T-cell (primary cell): ENCODE measurements at places on chromosomes 6 and 20.

DNA sequence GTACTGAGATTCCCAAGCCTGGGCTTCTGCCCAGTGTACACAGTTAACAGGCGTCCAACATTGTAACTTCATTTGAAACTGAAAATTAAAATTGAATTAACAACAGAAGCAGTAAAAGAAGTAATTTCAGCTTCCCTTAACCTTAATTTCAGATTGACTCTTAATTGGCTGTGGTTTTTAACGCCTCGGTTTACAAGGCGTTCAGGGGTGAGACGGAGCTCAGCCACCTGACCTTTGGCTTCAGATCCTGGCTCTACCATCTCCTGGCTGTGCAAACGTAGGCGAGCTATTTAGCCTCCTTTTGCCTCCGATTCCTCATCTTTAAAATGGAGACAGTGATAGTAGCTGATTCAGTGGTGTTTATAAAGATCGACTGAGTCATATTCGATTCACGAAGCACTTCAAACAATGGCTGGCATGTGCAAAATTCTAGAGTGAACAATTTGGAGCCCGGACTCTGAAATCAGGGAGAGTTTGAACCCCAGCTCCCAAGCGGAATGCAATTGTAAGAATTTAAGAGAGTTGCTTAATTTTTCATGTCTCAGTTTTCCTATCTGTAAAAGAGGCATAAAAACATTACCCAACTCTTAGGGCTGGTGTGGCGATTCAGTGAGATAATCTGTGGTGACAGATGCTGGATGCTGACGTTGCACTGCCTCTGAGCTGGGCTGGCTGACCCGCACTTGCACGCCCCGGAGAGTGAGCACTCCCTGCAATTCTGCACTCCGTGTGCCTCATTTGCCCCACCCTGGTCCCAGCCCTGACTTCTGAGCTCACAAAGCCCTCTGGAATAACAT, 23.5 kb upstream of the OCSTAMP start:
- DNase-seq: no peak

DNA sequence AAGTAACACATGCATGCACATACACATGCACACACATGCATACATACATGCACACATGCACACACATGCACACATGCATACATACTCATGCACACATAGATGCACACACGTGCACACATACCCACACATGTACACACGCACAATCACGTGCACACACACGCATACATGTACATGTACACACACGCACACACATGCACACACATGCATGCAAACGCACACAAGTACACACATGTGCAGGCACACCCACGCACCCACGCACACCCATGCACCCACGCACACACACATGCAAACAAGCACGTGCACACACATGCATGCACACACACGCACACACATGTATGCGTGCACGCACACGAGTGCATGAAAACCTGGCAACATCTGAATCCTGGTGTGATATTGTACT, 232.7 kb upstream of the CDH4 start:
- DNase-seq: no peak

- DNase-seq: peak; percentile 28
These were observed 125.2 kb upstream of the RALGAPA2 start for GRCh38 chr20:20837574-20838021.

- DNase-seq: no peak
These were observed 32.8 kb upstream of the SIRPB2 start for GRCh38 chr20:1524004-1524403.

DNA sequence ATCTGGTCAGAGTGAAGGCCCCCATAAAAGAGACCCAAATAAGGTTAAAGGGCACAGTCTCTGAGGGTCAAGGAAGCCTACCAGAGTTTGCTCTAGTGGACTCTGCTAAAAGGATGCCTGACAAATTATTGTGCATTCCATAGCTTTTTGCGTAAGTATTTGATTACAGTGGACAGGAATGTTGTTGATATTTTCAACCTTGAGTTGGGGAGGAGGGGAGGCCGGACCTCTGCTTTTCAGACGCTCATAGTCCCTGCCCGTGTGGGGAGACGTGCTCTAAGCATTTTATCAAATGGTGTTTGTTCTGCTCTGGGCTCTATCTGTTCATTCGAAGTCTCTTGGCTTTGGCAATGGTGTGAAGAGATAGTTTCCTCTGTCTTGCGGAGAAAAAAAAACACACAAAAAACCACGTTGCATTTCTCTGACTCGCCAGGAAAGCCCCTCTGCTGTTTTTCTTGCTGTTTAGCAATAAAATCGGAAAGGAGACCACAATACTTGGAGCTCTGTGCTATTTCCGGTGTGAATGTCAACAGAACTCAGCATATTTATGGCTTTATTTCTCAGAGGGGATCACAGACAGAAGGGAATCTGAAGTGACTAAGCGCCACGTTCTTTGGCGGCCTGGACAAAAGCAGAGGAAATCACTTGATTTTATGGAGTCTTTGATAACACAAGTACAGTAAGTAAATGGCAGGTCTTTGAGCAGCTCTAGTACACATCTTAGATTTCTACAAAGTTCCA, 159.8 kb downstream of the ZFP64 start:
- DNase-seq: no peak

- no peak for DNase-seq
These were observed 1.4 kb downstream of the C6orf52 start for GRCh38 chr6:10692965-10693538.

DNA sequence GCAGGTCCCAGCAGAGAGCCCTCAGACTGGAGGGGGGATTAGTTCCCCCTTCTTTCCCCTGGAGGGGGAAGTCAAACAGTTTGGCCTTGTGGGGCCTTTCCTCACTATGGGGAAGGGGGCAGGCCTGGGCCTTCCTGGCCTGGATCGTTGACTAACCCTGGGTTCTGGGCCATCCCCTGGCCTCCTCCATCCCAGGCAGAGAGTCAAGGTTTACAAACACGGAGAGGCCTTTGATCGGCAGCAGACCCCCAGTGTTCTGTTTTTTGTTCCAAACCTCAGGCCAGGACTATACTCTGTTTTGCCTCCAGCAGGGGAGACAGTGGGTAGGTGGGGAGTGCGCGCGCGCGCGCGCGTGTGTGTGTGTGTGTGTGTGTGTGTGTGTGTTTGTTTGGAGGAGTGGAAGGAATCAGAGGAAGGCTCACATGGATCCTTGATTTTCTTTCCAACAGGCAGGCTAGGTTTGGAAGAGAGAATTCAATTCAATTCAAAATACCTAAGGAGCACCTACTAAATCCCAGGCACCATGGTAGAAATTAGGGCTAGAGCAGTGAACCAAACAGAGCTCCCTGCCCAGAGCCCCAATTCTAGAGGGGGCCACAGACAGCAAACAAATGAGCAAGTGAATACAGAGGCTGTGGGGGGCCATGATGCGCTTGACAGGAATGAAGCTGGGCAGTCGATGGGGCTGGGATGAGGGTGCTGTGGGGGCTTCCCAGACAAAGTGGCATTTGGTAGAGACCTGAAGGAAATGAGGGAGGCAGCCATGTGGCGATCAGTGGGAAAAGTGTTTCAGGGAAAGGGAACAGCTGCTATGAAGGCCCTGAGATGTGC, 14.8 kb downstream of the TP53RK start:
- DNase-seq: no peak

GRCh38 chr6:149985481-149985937, 21.8 kb downstream of the ULBP1 start:
- no peak for DNase-seq

- no peak for DNase-seq
These were observed 37.6 kb downstream of the ADNP start for GRCh38 chr20:50893620-50894019.

GRCh38 chr6:150138638-150139037, 4.2 kb upstream of the PPP1R14C start:
- DNase-seq: no peak

DNA sequence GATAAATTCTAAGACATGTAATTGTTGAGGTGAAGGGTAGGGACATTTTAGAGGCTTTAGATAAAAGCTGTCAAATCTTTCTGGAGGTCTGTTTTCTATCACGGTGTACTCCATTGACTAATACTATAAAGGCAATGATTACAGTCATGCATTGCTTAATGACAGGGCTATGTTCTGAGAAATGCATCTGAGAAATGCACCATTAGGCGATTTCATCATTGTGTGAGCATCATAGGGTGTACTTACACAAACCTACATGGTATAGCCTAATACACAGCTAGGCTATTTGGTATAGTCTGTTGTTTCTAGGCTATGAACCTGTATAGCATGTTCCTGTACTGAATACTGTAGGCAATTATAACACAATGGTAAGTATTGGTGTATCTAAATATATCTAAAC, 71.3 kb upstream of the FYN start:
- DNase-seq: no peak

DNA sequence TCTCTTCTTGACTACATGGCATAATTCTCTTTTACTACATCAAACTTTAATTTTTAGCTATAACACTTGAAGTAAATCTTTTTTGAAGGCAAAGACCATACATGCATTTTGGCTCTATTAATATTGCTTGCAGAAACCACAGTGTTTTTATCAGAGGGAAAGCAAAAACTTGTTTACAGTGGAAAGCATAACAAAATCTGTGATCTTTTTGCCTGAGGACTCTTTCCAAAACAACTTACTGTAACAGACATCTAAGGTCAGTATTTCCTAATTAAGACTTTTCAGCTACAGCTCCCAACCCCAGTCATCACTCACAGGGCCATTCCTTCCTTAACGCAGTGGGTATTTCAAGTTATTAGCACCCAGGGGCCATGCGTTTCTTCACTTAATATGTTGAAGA, 274.7 kb downstream of the CDKAL1 start:
- no peak for DNase-seq

DNA sequence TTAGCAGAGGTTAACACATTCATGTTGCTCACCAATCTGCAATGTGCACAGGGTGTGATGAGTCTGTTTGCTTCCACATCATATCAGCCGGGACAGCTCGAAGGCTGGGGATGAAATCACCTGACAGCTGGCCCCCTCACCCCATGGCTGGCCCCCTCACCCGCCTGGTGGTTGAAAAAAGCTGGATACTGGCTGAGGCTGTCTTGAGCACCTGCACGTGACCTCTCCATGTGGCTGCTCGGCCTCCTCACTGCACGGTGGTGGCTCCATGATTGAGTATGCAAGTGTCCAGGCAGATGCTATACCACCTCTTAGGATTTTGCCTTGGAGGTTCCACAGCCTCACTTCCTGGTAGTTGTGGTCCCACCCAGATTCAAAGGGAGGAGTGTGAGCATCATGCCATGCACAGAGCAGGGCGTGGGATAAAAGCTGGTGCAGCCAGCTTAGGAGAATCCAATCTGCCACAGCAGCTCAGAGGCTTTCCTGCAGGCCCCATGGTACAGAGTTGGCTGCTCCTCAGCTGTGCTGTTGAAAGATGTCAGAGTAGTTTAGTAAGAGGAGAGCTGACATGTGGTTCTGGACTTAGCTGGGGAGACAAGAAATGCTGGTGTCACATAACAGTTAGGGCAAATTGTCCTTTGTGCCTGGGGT, 29.6 kb upstream of the SYNDIG1 start:
- no peak for DNase-seq

DNA sequence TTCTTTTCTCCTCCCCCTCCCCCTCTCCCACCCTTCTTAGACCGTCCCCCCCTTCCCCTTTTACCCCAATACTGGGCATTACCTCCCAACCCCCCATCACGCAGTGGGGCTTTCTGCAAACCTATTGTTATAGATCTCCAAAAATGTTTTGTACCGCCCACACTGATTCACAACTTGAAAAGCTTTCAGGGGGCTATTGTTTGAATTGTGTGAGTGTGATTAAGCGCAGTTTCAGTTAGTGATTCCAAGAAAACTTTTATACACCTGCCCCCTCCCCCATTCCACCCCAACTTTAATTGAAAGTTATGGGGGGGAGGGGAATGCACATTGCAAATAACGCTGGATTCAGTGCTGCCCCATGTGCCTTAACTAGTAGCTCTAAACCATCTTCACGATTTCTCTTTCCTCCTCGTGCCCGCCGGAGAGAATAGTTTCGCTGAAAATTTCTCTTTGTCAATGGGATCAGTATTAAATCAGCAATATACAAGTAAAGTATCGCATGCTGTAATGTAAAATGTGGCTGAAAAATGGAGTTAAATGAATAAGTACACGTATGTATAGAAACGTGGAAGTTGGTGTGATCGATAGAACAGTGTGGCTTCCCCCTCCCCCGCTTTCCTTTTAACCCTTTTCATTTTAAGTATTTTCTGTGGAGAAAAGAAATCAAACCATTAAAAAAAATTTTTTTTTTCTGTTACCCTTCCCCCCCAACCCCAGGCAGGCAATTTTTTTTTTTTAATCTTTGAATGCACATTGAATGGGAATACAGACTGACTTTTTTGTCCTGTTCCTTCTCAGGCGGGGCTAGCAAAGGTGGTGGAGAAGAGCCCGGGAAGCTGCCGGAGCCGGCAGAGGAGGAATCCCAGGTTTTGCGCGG, 632 bp downstream of the LIN28B start:
- no peak for DNase-seq

GRCh38 chr6:168968228-168968627, 285.4 kb downstream of the THBS2 start:
- no peak for DNase-seq

GRCh38 chr6:25154034-25154596, 125.1 kb upstream of the CARMIL1 start:
- DNase-seq: no peak

DNA sequence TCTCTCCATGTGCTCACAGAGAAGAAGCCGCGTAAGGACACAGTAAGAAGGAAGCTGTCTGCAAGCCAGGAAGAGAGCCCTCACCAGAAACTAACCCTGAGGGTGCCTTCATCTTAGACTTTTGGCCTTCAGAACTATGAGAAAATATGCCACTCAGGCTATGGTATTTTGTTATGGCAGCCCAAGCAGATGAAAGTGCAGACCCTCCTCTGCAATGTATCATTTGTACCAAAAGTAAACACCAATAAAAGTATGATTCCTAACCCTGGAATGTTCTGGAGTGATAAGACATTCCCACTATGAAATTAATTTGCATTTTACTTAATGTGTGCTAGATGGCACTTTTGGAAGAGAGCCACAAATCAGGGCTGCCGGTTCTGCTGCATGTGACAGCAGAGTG, 594.3 kb downstream of the UTRN start:
- DNase-seq: no peak

GRCh38 chr6:113112086-113112485, 745.1 kb upstream of the MARCKS start:
- no peak for DNase-seq

- no peak for DNase-seq
These were observed 27.5 kb downstream of the FOXC1 start for GRCh38 chr6:1636971-1637871.

DNA sequence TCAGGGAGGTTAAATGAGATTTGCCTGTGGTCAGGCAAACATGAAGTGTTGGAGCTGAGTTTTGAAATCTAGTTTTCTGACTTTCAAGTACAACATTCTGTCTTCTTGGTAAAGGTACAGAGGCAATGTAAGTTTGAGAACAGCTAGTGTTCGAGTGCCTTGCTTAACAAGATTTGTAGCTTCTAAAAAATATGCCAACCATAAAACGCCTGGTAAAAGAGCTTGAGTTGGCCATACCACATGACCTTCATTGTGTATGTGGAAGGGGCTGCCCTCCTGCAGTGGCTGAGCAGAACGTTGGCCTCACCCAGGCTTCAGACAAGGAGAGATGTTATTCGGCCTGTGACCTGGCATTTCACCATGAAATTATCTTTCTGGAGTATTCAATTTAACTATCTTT, 86.5 kb downstream of the MAP7 start:
- no peak for DNase-seq

- DNase-seq: no peak
These were observed 26.9 kb downstream of the DDX43 start for GRCh38 chr6:73421534-73421933.

GRCh38 chr6:138477913-138478539, 21.3 kb downstream of the NHSL1 start:
- no peak for DNase-seq
